ENCODE measurements at places on chromosomes 2 and 18.

- no peak for DNase-seq
Measured at GRCh38 chr18:11994703-11995444, 13.6 kb downstream of the IMPA2 start.

DNA sequence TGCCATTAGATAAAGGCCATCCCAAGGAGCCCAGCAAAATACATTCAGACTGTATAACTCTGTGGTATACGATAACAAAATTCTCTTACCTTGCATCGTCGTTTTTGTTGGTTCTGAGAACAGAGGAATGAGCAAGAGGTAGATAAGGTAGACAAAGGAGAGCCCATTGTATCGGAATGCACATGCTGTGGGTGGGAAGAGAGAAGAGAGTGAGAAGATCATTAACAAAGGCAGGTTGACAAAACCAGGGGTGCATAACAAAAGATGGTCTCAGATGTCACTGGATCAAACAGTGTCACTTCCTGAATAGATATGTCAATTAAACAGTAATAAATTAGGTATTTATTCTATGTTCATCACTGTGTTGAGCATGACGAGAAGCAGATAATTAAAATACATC, 83.3 kb downstream of the PIEZO2 start:
- DNase-seq, result no peak

DNA sequence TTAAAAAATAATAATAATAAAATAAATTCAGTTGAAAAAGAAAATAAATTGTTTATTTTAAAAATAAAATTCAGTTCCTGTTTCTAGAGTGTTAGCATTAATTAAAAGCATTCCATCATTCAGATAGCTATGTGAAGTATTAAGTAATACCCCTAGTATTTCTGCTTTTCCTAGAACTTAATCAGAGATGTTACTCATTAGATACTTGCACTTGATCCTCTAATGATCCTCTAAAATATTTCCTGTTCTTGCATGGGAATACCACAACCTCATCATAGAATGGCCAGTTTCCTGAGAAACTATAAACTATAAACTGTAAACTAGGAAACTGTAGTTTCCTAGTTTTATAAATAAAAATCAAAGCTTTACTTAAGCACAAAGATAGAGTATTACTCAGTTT, 11.1 kb upstream of the CNNM3 start:
- DNase-seq, result no peak

DNA sequence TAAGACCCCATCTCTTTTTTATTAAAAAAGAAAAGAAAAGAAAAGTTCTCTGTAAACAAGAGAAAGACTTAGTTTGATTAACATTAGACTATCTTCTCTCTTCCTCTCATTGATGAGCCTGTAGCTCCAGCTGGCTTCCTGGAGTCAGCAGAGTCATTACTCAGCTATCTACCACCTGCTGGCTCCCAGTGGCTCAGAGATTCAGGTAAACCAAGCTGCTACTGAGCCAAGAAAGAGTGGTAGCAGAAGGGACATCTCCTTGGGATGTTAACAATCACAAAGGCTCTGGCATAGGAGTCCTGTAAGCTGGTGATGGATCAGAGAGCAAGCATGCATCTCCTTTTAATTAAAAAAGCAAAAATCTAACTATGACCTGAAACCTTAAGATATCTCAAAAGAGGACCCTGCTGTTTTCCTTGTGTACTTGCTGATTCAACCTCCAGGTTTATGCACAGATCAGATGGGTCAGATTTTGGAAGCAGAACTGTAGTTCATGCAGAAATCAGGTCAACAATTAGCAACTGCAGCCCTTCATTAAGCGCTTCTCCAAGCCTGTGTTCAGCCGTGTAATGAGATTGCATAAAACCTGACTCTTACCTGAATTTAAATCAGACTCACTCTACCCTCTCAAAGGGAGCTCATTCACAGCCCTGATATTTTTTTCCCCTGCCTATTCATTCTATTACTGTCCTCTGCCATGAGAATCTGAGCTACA, 225.8 kb downstream of the RNF152 start:
- DNase-seq, result no peak

DNA sequence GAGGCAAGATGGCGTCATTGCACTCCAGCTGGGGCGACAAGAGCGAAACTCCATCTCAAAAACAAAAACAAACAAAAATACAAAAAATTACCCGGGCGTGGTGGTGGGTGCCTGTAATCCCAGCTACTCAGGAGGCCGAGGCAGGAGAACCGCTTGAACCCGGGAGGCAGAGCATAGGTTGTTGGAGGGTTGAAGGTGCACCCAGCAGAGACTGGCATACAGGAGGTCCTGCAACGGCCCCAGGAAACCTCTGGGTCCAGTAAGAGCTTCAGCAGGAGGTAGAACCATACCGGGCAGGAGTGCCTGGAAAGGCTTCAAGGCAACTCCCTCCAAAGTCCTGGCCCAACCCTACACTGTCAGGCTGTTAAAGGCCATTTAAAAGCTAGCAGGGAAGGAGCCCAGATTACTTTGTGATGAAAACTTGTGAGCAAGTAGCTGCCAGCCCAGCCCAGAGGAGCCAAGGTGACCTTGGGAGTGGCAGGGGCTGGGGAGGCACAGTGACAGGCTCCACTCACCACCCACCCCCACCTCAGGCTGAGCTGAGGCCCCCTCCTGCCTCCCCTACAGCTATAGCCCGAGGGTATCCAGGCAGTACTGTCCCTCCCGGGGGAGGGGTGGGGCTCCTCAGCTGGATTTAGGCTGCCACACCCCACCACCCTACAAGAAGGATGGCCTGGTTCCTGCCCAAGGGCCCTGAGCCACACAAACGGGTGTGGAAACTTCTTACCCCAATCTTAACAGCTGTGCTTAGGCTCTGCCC, 28.1 kb downstream of the TFCP2L1 start:
- DNase-seq, result no peak

DNA sequence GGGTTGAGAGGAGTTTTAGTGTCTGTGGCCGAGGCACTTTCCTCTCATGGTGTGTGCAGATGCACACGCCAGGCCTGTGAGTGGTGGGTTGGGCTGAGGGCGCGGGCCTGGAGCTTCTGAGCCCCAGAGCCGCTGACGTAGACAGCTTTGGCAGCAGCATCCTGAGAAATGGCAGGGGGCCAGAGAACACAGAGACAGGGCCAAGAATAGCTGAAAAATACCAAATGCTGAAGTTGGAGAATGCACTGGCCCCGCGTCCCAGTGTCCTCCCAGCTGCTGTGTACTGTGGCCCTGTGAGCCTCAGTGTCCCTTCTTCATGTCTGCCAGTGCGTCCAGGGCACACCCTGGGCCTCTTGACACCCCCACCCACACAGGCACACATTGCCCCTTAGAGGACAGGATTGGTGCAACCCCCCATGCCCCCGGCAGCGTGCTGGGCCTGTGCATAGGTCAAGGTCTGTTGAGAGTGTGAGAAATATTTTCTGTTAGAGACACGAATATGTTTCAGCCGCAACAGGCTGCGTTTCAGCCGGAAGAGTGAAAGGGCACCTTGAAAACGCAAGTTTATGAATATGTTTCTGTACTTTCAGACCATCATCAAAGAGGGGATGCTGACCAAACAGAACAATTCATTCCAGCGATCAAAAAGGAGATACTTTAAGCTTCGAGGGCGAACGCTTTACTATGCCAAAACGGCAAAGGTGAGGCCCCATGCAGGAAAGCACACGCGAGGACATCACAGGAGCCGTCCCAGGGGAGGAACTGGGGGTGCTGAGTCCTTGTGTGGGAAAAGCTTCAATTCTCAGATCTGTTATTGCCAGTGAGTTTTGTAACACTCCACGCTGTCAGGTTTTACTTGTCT, 33.6 kb downstream of the DGKD start:
- DNase-seq, result no peak

DNA sequence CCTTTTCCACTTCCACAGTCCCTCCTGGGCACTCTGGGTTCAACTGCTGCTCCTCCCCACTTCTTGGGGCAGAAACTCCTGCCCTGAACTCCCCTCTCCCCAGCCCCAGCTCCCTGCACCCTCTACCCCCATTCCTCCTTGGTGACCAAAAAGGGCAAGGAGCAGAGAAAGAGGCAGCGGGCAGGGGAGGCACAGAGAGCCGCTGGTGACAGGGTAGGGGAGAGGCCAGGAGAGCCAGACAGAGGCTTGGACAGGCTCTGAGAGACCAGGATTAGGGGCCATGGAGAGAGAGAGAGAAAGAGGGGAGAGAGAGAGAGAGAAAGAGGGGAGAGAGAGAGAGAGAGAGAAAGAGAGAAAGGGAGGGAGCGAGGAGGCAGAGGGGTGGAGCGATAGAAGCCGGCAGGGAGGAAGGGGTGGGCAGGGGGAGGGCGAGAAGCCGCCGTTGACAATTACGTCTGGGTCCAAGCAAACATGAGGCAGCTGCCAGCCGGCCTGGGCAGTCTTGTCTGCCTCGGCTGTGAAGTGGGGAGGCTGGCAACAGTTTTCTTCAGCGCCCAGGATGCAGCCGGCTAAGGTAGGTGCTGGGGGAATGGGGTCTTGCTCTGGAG, at the start of gene KCNIP3:
TSS of gene KCNIP3 (plus strand) at position 468 of the 608 bp plus-strand sequence. CDS start at position 560, 92 bp downstream.
- DNase-seq, result no peak

- no peak for DNase-seq
Measured at GRCh38 chr2:38997781-38998180, 108.1 kb downstream of the ARHGEF33 start.

GRCh38 chr2:113762377-113763118, 6.1 kb upstream of the SLC35F5 start:
- DNase-seq, result no peak

DNA sequence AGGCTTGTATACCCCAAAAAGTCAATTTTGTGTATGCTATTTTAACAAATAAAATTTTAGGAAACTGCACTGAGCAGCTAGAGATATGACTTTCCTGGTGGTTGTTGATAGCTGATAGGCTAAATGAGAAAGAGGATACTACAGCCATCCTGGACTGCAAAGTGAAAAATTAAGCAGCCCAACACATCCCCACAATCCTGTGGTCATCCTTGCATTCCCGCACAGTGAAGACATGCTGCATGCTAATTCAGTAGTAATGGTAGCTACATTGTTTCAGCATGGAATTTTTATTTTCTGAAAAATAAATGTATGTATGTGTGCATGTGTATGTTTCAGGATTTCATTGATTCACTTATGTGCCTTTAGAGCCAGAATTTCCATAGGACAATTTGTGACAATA, 124.2 kb upstream of the CCDC68 start:
- no peak for DNase-seq

DNA sequence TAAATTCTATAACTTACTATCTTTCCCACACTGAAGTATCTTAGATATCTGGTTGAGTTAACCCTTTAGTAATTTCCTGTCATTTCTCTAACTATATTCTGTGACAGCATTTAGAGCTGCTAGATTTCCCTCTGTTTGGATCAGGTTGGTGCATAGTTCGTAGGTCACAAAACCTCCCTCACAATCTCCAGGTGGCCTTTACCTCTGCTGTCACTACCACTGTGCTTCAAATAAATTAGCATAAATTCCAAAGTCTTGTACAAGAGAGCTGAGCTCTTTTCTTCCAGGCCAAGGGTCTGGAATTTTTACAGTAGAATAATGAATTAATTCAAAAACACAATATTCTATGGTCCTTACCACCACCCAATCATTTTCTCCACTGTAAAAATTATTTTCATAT, 739.7 kb downstream of the ERBB4 start:
- DNase-seq, result no peak

GRCh38 chr2:30561349-30561748, 114.3 kb downstream of the LCLAT1 start:
- no peak for DNase-seq

DNA sequence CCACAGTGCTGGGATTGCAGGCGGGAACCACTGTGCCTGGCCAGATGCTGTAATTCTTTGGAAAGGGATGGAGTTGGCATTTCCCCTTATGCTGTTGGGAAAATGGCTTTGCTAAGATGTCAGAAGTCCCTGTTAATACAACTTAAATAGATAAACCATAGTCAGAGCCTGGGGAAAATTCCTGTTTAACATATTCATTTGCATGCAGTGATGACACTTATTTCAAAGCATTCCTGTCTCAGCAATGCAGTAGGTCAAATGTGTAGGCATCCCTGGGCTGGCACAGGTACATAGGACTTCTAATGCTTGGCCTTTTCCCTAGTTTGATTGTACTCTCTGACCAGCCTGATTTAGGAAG, 38.6 kb downstream of the RAMP1 start:
- no peak for DNase-seq

DNA sequence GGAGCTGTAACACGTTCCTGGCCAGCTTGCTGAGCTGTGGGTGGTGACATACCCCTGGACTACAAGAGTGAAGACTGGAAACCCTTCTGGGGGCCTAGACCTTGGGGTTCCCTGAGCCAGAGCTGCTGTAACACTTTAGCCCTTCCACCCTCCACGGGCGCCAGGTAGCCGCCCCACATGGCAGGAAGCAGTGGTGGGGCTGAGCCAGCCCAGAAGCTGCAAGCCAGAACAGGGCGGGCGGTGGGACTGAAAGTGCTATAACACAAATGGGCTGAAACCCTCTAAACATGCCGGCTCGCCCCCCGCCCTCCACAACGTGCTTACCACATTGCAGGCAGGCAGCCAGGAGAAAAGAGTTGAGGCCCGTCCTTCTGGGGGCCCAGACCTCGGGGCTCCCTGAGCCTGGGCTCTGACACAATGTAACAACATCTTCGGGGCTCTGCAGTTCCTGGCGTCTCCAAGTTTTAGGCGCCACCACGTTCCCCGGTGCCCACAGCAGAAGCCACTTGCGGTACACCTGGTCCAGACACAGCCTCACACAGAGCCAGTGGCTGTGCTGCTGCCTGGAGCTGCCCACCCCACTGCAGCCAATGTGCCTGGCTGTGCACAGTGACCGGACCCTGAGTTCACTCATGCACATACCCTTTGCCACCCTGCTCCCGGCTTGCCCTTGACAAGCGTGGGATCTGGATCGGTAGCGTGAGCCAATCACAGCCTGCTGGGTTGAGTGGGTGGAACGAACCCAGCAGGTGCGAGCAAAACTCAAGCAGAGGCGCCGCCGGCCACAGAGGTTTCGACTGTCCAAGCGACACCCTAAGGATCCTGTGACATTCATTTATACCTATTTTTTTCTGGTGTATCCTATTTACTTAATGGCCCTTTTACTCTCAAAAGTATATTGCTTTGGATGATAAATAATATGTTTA, 127.4 kb upstream of the FHL2 start:
- DNase-seq, result no peak

DNA sequence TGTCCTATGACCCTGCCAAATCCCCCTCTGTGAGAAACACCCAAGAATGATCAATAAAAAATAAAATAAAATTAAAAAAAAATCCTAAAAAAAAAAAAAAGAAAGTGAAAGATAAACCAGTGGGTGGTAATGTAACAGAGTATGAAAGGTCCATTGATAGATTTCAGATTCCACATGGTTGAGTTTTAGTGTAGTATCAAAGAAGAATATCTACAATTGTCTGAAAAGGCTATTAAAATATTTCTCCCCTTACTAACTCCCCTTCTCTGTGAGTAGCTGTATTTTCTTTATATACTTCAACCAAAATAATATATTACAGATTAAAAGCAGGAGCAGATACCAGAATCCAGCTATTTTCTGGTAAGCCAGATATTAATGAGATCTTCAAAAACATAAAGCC, 92.8 kb downstream of the SPRED2 start:
- DNase-seq, result no peak

Measured in activated T-cell treated with anti-CD3 and anti-CD28 coated beads for 24 hours (primary cell).